T-helper 2 cell treated with Interferon-gamma antibody and Interleukin-4, amounts not matched to agents 5 μg/mL and 100 μg/mL, for 36 hours (primary cell): ENCODE measurements at places on chromosomes 2 and 18.

- DNase-seq, result no peak
Measured at GRCh38 chr2:96245609-96246390, 20.0 kb downstream of the TMEM127 start.

DNA sequence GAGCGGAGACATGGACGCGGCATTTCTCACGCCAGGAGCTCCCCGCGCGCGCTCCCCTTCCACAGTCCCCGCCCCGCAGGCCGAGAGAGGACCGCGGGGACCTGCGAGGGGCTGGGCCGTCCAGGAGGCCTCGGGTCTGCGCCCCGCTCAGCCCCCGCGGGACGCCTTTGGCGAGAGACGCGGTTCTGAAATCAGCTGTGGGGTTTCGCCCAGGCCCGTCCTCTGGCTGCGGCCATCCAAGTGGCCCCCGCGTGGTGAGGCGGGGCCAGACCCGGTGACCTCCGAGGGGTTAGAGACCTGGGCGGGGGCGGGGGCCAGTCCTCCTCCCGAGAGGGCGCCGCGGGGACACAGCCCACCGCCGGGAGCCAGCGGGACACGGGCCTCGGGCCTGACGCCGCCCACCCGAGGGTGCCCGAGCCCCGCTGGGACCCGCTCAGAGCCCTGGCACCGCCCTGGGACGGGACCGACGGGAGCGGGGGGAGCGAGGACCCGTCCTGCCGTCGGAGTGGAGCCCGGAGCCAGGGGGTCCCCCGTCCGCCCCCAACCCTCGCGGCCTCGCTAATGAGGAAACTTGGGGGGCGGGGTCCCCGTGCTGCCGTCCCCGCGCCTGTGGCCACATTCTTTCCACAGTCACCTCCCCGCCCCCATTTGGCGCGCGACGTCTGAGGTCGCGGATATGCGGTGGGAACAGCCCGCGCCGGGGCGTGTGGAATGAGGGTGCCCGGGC lies 6.1 kb upstream of the SALL3 start:
- DNase-seq, result no peak

- DNase-seq, result no peak
Measured at GRCh38 chr18:59941331-59941730, 41.5 kb downstream of the PMAIP1 start.

GRCh38 chr2:233048569-233049193 lies 11.5 kb upstream of the INPP5D start:
- DNase-seq, result no peak

GRCh38 chr2:23268467-23269263 lies 116.3 kb upstream of the KLHL29 start:
- DNase-seq, result no peak

- DNase-seq, result no peak
Measured at GRCh38 chr2:239601880-239602279, 201.1 kb upstream of the HDAC4 start.
